ENCODE measurements at places on chromosomes 6 and 20.

- no peak for DNase-seq
Observed at GRCh38 chr6:155196911-155197310, 66.9 kb upstream of the CLDN20 start.

GRCh38 chr6:36593569-36594028, 563 bp upstream of the SRSF3 start:
- DNase-seq, result peak; percentile 23

GRCh38 chr6:4611429-4612129, 164.6 kb upstream of the CDYL start:
- no peak for DNase-seq

DNA sequence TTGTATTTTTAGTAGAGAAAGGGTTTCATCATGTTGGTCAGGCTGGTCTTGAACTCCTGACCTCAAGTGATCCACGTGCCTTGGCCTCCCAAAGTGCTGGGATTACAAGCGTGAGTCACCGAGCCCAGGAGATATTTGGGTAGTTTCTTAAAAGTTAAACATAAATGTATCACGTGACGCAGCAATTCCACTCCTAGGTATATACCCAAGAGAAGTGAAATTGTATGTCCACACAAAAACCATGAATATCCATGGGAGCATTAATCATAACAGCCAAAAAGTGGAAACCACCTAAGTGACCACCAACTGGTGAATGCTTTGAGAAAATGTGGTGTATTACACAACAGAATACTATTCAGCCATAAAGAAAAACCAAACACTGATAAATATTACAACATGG, 164.8 kb downstream of the MRPL14 start:
- no peak for DNase-seq
